ENCODE measurements at places on chromosomes 2 and 18.

- no peak for DNase-seq
Measured at GRCh38 chr2:85435220-85435958, 16.9 kb downstream of the SH2D6 start.

- peak; percentile 85 for DNase-seq
Measured at GRCh38 chr2:196293751-196294515, 122.6 kb upstream of the STK17B start.

DNA sequence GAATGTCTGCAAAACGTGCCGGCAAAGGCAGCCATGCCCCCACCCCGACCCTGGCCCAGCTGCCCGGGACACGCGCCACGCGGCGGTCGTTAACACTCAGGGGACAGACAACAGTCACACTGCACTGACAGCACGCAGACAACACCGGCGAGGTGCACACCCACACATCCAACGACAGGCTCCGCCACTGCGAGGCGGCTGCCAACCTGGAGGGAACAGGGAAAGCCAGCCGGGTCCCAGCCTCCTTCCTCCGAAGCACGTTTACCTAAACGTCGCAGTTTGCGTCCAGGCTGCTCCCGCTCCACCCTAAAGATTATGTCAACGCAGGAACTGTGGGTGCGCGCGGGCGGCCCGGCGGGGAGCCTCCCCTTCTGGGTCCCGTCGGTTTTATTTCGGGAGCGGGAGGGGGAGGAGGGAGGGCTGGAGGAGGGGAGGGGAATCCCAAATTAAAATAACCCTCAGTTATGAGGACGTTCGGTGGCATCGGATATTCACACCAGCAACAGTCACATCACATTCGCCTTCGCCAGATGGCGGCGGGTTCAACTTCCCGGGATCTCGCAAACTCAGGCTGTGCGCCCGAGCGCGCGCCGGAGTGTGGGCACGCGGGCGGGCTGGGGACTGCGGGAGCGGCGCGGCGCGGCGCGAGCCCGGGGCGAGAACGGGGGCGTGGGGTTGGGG lies 644 bp downstream of the PTGR3 start:
- DNase-seq: no peak

DNA sequence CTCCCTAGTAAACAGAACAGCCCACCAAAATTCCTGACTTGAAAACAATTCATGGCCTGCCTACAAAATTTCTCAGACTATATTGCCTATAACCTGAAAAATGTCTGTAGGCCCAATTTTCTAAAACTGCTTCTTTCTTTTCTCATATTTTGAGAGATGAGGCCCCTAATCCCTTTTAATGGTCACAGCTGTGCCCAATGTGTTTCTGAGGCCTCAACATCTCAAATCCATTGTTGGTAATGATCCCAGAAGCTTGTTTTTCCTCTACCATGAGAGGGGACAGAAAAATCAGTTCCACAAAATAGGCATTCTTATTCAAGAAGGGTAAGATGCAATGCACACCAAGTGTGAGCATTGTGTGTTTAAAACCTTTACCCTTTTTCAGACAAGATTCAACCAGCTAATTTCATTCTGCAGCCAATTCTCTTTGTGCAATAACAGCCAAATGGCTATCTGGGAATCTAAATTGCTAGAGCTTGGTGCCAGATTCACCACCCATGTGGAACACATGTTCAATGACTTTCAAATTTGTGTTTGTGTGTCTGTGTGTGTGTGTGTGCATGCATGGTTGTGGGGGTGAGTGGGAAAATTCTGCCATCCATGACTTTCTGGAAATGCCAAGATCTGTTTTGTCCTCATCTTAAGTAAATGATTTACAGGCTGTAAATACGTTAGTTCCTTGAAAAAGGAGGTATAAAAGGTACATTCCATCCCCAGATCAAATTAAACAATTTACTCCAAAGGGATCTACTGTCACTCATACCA lies 319.5 kb downstream of the TNS1 start:
- DNase-seq: no peak

GRCh38 chr2:152762202-152762601 lies 43.8 kb downstream of the ARL6IP6 start:
- peak; percentile 53 for DNase-seq

GRCh38 chr18:55900380-55900779 lies 312.4 kb upstream of the TCF4 start:
- DNase-seq: no peak

- peak; percentile 62 for DNase-seq
Measured at GRCh38 chr2:96951125-96951654, 35.2 kb downstream of the FAM178B start.

DNA sequence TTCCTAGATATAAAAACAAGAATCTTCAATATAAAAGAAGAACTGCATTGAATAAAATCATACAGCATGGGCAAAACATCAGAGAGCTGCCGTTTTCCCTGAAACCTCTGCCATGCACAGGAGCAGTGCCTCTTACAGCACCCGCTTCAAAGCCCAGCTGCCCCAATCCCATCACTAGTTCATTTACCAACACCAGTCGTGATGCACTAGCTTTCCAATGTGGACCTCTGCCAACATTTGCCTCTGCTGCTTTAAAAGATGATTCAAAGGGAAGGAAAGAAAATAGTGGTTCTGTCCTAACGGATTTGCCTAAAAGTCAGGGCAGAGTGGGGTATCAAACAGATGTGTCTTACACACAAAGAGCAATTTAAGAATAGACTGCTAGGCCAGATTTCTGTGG lies 43.4 kb upstream of the AP1S3 start:
- DNase-seq: no peak

DNA sequence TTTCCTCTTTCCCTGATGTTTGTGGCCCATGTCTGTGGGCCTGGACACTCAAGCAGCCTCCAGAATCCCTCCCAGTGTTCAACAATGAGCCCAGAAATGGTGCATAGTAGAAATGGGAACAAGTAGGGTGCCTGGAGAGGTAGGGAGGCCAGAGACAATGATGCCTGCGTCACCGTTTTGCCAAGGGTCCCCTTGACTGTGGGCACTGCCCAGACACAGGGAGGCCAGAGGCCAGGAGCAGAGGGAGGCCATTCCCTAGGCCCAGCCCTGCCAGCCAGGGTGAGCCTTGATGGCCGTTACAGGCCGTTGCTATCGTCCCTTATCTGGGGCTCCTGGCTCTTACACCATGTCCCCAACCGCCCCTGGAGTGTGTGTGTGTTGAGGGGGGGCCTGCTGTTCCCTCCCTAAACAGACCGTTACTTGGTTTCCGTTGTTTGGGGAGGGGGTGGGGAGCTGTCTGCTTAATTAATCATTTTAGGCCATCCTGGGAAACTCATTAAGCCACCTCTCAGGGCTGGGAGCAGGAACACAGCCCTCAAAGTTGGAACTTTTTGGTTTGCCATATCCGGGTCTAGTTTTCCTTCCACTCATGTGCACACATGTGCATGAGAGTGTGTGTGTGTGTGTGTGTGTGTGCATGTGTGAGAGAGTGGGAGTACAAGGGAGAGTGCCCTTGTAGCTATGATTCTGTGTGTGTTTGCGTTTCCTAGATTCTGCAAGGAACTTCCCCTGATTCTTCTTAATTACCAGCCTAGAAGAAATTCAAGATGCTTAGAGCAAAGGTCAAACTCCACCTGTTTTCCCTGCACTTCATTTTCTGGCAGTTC lies 135.2 kb upstream of the HAAO start:
- DNase-seq: no peak
